Stimulated activated CD4-positive, alpha-beta T cell treated with anti-CD3 and anti-CD28 coated beads, Interleukin-12 subunit alpha, Interleukin-12 subunit beta, amount 100 ng/mL, for 48 hours (primary cell): ENCODE measurements at places on chromosomes 1 and 21.

DNA sequence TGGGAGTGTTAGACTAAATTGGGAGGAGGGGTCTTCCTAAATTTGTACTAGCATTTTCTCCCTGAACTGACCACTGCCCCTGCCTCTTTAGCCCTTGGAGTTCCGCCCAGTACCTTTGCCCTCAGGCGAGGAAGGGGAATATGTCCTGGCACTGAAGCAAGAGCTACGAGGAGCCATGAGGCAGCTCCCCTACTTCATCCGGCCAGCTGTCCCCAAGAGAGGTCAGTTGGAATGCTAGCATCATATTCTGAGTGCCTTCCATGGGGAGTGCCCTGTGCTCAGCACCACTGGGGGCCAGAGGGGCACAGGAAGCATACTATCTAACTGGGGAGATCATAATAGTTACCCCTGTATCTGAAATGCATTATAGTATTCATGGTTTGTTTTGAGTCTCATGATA lies 10.7 kb downstream of the POLR3GL start:
- DNase-seq = no peak

- DNase-seq = peak; percentile 9
These were observed 182.1 kb upstream of the DMRTA2 start for GRCh38 chr1:50605186-50605875.

- no peak for DNase-seq
These were observed 4.7 kb upstream of the ABCB10 start for GRCh38 chr1:229563241-229563640.

DNA sequence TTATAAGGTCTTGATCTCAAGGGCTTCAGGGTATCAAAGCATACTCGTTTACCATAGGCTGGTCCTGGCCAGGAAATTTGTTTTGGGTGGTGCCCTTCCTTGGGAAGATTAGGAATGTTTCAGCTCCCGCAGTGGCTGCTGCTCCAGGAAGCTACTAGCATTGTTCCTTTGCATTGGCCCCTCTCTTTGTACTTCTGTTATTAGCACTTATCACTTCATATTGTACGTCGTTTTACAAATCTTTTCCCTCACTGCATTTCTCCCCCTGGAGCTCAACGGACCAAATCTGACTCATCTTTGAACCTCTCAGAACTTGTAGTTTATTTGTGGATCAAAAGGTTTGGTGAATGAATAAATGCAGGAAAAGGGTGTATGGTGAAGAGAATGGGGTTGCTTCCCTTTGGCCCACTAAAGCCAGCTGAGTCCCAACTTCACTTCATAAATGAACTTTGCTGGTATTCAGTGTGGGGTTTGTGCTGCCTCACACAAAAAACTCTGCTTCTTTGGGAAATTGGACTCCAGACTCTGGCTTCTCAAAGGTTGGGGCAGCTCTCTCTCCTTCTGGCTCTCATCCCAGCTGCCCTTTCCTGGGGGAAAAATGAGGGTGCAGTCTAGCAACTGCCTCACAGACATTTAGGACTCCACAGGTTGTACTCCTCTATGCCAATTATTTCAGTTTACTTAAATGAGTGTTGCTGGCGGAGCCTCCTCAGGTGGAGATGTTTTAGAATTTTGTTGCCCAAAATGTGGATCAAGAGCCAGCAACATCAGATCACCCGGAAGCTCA lies 5.9 kb downstream of the GNAT2 start:
- DNase-seq = no peak

DNA sequence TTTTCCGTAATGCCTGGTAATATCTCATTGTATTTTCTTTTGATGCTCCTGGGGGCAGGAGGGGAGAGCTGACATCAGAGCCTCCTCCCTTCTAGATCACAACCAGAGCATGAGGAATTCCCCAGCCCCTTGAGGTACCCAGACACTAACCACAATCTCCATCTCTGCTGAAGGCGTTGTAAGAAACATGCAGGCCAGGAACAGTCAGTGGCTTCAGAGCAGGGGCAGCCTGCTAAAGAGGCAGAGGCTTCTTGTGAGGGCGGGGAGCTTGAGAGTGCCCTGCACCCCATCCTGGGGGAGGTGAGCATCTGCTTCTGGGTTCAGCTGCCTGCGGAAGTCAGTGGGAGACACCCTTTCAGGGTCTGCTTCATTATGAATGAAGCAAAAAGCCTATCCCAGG lies 19.0 kb downstream of the MAPKAPK2 start:
- peak; percentile 36 for DNase-seq

DNA sequence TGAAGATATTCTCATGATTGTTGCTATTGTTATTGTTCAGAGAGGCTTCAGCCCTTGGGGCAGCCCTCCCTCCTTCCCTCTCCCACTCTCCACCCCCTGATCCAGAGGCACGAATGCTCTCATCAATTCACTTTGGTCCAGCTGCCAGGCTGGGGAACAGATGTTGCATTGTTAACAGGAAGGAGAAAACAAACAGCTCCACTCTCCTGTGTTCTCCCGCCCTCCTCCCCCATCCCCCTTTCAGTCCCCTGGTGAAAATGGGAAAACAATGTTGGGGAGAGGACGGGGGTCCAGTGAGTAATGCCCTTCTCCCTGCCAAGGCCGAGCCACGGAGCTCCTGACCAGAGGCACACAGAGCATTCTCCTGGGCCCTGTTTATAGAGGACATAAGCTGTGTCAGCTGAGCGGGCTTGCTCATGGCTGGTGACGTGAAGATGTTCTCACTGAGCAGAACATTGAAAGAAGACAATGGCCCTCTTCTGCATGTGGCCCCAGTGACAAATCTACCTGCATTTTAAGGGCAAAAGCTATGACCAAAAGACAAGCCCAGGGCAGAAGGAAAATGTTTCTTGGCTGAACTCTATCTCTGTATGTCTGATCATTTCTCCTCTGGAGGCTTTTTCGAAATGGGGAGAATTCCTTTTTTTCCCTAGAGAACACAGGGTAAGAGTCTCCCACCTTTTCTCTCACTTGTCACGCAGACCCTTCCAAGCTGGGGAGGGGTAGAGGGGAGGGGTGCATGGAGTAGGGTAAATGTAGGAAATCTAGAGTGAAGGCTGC lies 111.7 kb downstream of the GLUL start:
- DNase-seq = no peak

- DNase-seq = no peak
These were observed 10.5 kb upstream of the INTS3 start for GRCh38 chr1:153717330-153717729.

DNA sequence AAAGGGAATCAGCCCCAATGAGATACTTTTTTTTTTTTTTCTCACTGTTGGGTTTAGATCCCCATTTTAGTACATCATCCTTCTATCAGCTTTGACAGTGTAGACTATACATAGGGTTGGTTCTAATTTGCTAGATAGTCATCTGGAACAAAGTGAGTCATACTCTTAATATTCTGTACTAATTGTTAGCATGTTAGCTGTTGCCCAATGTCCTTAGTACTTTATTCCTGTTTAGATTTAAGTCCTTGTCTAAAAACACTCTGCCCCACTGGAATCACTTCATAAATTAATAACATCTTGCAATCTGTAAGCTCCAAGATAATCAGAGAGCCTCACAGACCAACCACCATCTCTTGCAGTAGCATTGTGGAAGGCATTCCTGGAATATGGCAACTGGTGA lies 209.8 kb upstream of the KIAA0040 start:
- no peak for DNase-seq

DNA sequence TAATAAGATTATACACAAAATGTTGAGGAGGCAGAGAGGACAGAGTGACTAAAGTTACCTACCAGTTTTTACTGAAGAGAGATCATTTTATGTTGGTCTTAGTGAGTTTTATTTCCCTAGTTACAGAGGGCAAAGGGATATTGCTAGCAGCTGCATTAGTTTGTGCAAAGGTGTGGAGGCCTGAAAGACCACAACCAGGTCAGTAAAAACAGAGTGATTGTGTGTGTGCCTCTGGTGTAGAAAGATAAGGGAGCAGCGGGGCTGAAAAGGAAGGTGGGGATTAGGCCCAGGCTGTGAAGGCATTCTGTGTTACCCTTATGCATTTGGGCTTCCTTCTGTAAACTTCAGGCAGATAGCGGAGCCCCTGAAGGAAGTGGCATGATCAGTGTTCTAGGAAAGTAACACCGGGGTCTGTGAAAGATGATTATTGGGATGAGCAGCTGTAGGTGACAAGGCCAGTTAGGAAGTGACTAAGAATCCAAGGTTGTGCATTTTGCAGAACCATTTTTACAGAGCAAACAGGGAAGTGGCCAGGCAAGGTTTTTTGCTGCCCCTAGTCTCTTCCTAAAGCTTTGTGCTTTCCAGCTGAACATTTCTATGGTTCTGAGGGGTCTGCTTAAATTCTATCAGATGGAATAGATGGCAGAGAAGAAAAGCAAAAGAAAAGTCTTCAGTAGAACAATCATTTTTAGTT lies 3.7 kb downstream of the GADD45A start:
- no peak for DNase-seq

GRCh38 chr1:173863224-173864161 lies 4.3 kb downstream of the GAS5 start:
- no peak for DNase-seq

DNA sequence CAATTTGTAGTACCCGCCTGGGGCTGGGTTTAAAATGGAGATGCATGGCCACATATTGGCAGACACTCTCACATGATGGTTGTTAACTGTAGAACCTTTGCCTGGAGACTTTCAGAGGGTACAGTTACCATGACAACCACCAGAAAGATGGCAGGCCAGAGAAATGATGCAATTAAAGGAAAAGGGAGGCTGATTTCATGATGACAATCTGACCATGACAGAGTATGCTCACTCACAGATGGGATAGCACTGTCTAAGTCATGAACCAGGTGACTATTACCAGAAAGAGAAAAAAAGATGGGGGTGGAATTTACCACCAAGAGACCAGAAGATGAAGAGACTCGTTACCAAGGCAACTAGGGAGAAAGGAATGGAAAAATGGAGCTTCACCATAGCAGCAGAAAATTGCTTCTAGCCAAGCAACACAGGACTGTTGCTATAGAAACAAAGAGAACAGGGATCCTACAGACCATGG lies 3.5 kb upstream of the TRIT1 start:
- no peak for DNase-seq

DNA sequence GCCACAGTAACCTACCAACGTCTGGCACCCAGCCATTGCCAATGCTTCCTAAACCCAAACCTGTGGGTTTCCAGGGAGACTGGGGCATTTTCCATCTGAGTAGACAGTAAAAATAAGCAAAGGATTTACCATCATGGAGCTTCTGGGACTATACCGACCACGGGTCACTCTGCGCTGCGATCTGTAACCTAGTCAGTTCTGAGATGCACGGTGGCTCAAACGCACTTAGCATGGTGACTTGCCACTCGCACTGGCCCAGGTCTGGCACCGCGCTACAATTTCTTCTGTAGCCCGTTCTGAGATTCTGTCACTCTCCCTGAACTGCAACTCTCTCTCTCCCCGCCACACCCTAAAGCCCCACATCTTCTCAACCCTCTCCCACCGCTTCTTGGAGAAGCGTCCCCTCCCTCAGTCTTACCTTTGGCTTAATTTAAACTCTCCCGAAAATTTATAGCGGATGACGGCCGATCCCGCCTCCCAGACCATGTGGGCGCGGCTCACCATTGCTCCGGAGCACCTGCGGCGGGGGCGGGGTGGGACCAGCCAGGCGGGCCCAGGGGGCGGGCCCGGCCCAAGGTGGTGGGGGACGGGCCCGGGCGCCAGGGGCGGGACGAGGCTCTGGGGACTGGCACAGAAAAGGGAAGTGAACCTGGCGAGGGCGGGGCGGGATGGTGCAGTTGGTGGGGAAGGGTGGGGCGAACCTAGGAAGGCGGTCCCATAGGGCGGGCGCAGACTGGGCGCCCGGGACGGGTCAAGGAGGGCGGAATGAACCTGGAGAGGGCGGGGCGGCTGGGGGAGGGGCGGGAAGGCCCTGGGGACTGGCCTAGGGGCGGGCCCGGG lies 493 bp upstream of the MAP3K21 start:
- DNase-seq = peak; percentile 76

DNA sequence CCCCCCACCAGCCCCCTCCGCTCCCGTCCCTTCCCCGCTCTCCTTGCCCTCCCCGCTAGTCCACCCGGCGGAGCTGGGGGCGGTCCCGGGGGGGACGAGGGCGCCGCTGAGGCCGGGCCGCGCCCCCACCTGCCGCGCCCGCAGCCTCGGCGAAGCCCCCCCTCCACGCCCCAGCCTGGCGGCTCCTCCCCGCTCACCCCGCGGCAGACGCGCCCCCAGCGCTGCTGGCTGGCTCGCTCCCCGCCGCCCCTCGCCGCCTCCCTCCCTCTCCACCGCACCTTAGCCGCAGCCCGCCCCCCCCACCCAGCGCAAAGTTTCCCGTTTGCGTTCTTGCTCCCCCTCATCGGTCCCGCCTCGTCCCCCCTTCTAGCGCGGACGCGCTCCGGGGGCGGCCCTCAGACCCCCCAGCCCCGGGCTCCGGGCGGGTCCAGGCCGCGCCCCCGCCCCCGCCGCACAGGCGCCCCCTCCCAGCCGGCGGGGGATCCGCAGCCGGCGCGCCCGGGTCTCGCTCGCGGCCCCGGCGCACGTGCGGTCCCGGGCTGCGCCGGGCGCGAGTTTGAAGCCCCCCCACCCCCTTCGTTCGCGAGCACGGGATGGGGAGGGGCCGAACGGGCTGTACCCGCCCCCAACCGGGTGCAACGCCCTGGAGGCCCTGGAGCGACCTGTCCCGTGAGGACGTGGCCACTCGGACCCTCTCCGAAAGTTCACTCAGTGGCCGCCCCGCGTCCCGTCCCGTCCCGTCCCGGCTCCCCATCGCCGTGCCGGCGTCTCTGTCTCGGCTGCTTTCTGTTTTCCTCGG lies 623 bp downstream of the PTPRF start:
- no peak for DNase-seq

DNA sequence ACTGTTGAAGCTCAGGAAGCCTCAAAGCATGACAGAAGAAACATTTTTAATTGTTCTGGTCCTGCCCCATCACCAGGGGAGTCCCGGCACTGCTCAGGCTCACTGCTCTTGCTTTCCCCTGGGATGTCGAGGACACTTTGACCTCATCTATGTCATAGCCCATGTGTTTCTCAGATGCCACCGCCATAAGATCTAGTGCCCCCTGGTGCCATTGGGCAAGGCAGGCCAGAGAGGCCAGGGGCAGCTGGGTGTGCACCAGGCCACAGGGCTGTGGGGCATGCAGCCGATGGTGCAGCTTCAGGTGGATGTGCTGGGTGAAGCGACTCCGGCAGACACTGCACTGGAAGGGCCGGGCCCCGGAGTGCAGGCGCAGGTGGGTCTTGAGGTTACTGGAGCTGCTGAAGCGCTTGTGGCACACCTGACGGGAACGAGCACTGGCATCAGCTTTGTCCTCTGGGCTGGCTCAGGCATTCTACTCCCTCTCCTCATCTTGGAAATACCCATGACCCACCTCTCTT lies 7.7 kb upstream of the CRYBG2 start:
- DNase-seq = no peak

- DNase-seq = no peak
These were observed 248.6 kb upstream of the DEPDC1 start for GRCh38 chr1:68745451-68745850.

GRCh38 chr1:89719502-89720306 lies 86.8 kb downstream of the LRRC8C start:
- DNase-seq = no peak

DNA sequence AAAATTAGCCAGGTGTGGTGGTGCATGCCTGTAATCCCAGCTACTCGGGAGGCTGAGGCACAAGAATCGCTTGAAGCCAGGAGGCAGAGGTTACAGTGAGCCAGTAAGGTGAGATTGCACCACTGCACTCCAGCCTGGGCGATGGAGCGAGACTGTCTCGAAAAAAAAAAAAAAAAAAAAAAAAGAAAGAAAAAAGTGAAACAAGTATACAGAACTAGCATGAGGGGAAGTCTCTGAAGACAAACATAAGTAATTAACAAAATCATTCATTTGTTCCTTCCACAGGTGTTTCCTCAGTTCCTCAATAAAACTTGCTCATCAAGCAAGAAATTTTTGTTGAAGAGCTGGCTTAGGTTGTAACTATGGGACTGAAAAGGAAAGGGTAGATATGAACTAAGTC lies 52.2 kb upstream of the CNN3 start:
- DNase-seq = no peak
